ENCODE measurements at places on chromosomes 6 and 20.

DNA sequence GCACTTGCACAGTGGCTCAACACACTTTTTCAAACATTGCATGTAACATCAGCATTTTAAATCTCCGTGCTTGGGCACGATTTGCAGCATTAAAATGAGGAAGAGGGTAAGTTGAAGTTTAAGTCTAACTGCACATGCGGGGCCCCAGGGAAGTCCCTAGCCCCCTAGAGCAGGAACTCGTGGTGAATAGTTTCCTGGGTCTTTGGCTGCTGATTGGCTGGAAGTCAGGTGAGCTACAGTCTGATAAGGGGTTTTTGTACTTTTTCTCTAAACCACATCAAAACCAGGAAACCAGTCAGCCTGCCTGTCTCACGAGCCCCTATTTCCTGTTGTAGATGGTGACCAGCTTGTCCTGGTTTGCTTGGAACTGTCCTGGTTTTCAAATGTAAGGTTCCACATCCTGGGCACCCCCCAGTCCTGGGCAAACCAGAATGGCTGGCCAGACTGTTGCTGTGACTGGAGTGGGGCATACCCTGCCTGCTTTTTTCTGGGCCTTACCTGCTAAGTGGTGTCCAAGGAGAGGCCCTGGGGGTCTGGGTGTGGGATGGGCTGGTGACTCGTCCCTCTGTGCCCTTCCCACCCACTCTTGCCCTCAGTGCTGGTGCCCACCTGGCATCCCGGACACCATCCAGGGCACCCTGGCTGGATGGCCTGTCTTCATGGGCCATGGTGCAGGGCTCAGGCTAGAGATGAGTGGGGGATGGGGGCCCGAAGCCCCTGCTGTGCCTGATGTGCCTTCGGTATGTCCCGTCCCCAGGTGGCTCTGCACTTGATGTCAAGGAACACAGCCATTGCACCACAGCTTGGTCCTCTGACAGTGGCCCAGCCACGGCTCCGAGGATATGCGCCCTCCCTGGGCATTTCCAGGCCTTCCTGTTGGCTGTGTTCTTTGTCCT lies 31.8 kb downstream of the SUN5 start:
- peak; percentile 58 for DNase-seq

GRCh38 chr6:166289207-166290060 lies 18.8 kb downstream of the PRR18 start:
- DNase-seq: no peak

- DNase-seq: no peak
Measured at GRCh38 chr6:20237677-20238460, 25.6 kb upstream of the MBOAT1 start.

- no peak for DNase-seq
Measured at GRCh38 chr6:163730246-163731210, 316.0 kb downstream of the QKI start.

DNA sequence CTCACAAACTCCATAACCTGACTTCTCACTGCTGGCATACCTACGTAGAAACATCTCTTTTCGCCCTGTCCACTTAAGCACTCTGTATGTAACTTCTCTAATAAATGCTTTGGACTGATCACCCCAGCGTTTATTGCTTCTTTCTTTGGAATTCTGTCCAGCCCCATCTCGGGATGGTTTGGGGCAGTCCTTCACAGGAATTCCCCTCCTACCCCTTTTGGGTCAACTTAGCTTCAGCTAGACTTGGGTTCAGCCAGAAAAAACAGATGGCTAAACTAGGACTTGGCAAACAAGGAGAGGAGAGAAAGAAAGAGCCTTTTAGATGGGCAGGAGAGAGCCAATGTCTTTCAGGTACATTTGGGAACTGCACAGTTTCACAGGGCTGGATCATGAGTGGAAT lies 3.9 kb upstream of the LTV1 start:
- DNase-seq: no peak

- no peak for DNase-seq
Measured at GRCh38 chr20:36487069-36487468, 54.2 kb upstream of the MYL9 start.

DNA sequence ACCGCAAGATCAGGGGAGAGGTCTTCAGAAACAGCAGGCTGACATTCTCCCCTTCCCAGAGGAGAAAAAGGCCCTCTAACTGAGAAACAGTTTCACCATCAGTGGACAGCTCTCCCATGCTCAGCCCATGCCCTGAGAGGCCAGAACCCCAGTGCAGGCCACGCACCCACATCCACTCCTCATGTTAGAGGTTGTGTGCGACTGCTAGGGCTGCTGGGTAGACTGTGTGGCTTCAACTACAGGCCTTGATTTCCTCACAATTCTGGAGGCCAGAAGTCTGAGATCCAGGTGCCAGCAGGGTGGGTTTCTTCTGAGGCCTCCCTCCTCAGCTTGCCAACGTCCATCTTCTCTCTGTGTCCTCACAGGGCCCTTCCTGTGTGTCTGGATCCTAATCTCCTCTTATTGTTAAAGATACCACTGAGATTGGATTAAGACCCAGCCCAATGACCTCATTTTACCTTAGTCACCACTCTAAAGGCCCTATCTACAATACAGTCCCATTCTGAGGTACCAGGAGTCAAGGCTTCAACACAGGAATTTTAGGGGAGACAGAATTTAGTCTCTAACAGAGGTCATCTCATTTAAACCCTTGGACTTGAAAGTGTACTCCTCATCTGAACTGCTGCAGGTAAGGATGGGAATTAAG lies 67.7 kb upstream of the CD93 start:
- no peak for DNase-seq

GRCh38 chr6:166752097-166752496 lies 125.0 kb upstream of the RPS6KA2 start:
- no peak for DNase-seq

- no peak for DNase-seq
Measured at GRCh38 chr6:42295181-42295580, 77.5 kb upstream of the MRPS10 start.

DNA sequence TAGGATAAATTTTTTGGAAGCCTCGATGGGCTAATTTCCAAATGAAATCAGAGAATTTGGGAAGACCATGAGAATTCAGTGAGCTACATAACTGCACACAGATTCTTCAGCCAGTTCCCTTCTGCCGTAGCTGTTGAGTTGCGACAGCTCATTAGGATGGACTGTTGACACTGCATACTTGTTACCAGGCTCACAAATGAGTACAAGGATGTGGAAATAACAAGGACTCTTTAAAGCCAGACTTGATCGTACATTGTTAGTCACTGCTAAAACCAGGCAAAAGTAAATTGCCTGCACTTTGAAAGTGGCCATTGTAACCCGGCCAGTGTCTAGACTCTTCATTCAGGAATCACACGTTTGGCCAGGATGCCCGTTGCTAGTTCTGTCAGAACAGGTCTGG lies 37.0 kb downstream of the NDUFAF5 start:
- DNase-seq: no peak

DNA sequence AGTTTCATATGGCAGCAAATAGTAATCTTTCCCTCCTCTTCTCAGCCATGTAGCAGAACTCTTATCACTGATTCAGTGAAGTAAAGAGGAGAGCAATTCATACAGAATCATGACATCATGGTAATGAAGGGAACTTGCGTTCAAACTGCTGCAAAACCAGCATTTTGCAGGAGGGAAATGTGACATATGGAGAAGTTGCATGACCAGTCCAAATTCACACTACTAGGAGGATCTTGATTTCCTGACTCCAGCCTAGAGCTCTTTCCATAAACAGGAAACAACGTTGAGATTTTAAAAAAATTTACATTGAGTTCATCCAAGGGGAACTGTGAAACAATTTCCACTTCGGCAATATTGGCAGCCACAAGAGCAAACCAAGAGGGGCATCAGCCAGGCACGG lies 63.8 kb downstream of the MBOAT1 start:
- DNase-seq: no peak

DNA sequence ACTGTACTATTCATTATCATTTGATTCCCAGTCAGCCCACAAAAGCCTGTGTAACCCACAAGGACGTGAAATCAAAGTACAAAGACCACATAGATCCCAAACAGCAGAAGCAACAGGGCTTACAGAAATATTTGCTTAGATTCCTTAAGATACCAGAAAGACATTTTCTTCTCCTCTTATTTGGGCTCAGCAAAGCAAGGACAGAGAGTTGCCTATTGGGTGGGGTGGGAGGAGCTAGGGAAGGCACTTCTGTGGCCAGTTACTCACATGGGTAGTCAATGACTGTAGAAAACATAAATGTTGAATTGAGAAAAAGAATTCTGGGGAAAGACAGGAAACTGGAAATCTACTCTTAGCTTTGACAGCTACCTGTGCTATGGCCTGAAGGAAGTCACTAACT lies 19.8 kb downstream of the PDE7B start:
- DNase-seq: no peak

DNA sequence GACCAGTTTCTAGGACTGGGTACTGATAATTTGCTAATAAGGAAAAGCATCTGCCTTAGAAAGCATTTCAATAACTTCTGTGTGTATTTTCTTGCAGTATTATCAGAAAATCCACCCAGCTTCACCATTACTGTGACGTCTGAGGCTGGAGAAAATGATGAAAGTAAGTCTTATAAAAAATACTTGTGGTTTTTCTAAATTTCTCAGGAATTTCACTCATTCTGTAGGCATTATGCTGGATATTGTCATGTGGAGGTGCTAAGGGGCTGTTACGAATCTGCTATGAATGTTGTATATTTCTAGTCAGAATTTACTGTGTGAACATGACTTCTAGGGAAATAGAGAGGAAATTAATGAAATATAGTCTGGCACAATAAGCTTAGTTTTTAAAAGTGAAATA lies 8.9 kb downstream of the RWDD1 start:
- DNase-seq: no peak

GRCh38 chr6:148578489-148578814 lies 168.4 kb upstream of the UST start:
- DNase-seq: no peak

DNA sequence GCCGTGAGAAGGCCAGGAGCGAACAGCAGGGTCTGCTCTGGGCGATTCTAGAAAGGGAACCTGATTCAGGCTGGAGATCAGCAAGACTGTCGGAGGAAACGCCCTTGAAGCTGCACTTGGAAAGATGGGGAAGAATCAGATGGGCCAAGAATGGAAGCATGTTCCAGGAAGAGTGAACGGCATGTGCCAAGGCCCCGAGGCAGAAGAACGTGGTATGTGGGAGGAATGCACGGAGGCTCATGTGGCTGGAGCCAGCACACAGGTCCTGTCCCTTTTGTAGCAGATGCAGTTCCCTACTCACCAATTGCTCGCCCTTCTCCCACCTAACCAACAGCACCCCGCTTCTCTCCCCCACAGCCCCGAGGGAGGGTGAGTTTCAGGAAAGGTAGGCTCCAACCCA lies 180.6 kb downstream of the TFAP2C start:
- DNase-seq: no peak

DNA sequence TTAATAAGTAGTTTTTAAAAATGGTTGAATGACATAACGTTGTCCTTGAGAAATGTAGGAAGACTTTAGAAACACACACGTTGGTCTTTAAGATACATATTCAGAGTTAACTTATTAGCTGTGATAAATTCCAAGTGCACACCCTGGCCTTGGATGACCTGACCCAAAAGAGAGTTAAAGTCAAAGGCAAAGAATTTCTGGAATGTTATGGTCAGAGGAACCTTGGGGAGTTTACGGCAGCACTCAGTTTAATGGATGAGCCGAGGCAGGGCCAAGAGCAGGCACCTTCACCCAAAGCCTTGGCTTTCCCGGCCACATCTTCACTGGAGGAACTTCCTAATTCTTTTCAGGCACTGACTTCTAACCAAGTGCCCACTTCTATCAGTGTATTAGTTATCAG lies 200.5 kb downstream of the SMOC2 start:
- no peak for DNase-seq

DNA sequence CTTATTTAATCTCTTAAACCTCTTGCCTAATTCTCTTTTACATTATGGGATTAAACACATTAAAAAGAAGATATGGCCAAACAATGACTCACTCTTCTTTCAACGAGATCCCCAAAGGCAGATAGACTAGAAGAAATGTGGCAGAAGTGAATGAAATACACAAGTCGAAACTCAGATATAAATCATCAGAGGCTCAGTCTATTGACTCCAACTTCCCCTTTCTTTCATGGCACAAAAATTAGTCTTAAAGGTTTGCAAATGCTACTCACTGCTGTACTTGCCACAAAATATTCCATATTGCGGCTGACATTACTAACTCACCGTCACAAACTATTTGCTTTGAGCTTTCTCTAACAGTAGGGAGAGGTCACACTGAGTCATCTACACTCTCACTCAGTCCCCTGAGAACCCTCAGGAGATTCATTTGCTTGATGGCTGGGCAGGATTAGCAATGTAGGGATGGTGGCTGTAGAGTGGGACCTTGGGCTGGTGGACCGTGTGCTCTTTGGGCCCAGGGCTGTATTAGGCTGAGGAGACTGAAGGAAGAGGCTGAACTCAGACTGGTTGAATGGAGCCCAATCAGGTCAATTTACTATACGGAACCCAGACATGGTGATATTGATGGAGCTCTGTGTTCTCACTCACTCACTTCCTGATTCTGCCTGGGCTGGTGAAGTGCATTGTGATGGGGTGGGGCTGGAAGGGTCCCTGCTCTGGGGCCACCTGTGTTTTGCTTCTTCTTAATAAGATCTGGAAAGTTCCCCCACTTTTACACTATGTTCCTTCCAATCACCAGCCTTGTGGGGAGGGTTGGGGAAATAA lies 42.8 kb upstream of the UBR2 start:
- no peak for DNase-seq

- no peak for DNase-seq
Measured at GRCh38 chr20:16352321-16352720, 220.9 kb downstream of the KIF16B start.

DNA sequence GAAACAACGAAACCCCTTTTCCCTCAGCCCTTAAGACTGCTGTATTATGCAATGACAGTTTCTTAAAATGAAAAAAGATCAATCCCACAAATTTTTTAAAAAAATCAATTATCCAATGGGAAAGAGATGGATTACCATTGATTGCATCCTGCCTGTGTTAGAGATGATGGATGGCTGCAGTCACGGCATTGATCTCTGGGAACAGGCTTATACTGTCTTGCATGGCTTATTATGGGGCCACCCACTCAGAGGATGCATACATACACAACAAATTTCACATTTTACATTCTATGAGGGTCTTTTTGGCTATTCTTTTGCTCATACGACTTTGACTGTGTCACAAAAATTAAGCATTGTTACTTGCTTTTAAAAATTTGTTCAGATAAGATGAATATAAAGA lies 724.3 kb downstream of the HDGFL1 start:
- DNase-seq: no peak

- DNase-seq: no peak
Measured at GRCh38 chr6:98156580-98156979, 677.8 kb upstream of the POU3F2 start.

All from memory B cell (primary cell).